Activated naive CD4-positive, alpha-beta T cell (primary cell): ENCODE measurements at places on chromosomes 6 and 20.

GRCh38 chr6:96545882-96546281 lies 17.0 kb upstream of the FHL5 start:
- no peak for DNase-seq

GRCh38 chr6:80457439-80457933 lies 351.0 kb downstream of the BCKDHB start:
- no peak for DNase-seq

DNA sequence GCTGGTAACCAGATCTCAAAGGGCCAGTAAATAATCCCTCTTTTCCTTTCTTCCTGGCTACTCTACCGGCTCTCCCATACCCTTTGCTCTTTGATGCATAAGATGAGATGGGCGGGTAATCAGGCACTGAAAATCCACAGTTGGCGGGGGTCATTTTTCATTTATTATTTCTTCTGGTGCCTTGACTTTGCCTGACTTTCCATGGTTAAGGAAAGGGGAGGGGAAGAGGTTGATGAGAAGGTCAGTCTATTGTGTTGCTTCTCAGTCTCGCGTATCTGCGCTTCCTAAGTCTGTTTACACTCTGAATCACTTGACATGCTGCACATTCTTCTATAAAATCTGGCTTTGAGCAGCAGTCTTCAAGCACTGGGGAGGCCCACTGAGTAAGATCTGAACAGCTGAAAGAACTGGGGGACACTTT lies 121.1 kb upstream of the HDGFL1 start:
- no peak for DNase-seq

DNA sequence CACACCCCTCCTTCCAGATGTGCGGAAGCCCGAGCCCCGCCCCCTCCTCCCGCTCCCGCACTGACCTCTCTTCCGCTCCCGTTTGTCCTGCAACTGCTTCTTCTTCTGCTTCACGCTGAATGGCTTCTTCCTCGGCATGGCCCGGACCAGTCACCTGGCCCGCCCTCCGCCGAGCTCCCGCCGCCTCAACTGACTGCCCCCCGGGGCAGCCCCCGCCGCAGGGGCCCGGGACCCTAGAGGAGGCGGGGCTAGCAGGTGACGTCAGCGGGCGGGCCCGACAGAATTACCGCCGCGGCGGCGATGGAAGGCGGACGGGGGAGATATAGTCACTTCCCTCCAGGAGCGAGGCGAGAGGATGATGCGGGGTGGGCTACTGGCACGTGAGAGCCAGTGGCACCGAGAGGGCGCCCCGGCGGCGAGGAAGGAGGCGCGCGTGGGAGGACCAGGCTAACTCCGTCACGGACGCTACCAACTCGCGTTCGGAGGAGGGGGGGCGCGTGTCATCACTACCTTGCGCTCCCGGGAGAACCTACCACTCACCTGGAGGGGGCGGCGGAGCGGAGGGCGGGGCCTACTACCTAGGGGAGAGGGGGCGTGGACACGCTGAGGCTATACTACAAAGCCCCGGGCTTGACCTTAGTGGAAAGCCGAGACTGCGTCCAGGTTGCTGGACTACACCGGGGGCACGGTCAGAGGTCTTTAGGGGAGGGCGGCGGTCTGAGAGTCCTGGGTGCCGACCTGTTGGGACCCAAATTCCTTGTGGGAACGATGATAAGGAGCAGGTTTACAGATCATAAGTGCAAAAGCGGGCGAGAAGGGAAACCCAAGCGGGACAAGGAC lies at the start of gene GNL1:
Gene GNL1 (minus strand): TSS at position 424 of the 840 bp plus-strand sequence. CDS start 286 bp downstream, at position 138.
- peak; percentile 98 for DNase-seq

GRCh38 chr6:146301764-146302163 lies 241.9 kb upstream of the RAB32 start:
- DNase-seq: no peak

GRCh38 chr6:134293659-134294161 lies 24.2 kb downstream of the SGK1 start:
- DNase-seq: no peak

GRCh38 chr6:138996524-138996923 lies 8.5 kb upstream of the REPS1 start:
- DNase-seq: no peak

- DNase-seq: no peak
Measured at GRCh38 chr20:9926476-9926875, 87.6 kb upstream of the PAK5 start.

DNA sequence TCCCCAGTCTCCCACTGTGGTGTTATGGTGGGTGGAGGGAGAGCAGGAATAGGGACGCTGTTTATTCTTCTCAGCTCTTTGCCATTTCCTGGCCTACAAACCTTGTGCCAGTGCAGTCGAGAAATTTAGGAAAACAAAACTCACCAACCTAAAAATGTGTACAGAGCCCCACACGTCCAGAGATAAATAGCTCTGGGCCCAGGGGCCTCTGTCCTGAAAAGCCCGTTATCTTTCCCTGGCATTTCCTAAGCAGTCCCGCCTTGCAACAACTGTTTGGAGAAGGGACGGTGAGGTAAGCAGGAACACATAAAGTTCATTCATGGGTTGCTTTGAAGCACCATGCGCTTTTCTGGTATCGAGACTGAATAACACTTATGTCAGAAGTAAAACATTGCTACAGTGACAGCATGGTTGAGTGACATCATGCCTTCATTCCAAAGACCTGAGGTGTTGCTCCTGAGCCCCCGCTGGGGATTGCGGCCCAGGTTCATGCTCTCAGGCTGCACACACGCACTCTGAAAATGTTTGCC lies 80.1 kb upstream of the NXT1 start:
- DNase-seq: no peak

GRCh38 chr20:22341508-22341907 lies 242.9 kb downstream of the FOXA2 start:
- DNase-seq: no peak

DNA sequence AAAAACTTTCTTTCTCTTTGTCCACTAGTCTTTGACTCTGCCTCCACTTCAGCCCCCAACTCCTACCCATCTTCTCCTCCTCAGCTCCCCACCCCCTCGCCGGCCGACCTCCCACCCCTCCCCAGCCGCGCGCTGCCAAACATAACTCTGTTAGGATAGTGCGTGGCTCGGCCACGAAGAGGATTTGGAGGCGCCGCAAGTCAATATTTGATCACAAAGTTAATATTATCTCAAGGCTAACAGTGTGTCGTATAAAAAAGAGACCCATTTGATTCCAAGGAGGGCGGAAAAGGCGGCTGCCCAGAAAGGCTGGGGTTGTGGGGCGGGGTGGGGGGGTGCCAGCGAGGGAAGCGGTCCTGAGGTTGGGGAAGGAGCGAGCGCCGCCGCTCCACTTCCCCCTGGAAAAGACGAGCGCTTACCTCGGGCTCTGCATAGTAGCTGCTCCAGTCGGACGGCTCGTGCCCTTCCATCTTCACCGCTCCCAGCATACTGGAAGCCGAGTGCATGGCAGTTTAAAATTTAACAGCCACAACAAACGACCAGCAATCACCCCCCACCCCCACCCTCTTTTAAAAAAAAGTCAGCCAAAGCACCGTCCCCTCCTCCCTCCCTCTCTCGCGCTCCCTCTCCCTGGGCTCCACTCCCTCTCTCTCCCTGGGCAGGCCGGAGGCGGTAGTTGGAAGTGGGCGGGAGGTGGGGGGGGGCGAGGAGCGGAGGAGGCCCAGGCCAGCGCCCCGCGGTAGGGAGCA lies 425 bp downstream of the FOXA2 start:
- no peak for DNase-seq

DNA sequence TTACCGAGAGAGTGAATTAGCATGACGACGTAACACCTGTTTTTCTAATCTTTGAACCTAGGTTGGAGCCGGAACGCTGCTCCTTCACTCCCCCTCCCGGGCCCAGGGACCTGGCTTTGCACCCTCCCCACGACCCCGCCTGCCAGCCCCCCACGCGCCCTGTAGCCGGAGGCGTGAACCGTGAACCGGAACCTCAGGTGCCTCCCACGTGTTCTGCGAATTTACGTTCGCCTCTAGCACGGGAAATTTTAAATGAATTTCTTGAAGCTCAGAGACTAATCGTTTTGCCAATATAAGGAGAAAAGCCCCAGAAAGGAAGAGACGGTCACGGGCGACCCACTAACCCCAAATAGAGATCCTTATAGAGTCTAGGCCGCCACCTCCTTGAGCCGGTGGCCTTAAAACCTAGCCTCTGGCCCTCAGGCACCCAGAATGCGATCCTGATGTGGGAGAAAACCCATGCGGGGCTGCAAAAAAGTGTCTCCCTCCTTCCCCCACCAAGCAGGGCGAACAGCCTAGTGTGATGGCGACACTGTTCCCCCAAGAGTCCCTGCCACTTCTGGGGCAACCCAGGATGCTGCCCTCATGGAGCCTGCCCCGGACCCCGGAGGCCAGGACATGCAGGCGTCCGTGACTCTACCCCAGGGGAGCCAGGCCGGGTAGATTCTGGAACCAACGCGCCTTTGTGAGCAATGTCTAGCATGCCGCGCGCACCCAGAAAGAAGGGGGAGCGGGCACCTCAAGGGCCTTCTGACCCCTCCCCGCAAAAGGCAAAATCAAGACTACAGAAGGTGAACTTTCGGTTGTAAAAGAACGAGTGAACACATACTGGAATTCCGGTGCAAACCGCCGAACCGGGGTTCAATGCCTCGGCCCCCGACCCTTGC lies 2.7 kb upstream of the SIM1 start:
- no peak for DNase-seq

- DNase-seq: no peak
Measured at GRCh38 chr20:44739942-44740341, 5.7 kb upstream of the KCNK15 start.

DNA sequence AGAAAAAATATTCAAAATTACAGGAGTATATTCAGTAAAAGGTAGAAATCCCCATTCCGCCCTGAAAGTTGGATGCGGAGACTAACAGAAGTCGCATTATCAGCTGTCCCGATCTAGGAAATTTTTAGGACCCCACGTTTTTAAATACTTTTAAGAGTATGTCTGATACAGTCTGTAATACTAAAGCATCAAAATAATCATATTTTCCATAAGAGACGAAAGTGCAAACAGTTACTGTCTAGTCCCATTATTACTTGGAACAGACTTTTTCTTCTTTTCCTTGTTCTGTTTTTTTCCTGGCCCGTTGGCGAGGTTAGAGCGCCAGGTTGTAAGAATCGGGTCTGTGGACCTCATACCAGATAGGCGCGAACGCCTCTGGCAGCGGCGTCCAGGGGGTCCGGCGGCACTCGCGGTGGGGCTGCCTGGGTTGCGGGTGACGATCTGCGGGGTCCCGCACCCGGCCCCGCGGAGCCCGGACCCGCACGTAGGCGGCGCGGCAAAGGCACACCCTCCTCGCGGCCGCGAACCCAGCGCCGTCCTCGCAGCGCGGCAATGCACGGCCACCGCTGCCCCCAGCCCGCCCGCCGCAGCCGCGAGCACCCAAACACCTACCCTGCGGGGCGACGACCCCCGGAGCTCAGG lies 460 bp downstream of the PLAGL1 start:
- DNase-seq: no peak

DNA sequence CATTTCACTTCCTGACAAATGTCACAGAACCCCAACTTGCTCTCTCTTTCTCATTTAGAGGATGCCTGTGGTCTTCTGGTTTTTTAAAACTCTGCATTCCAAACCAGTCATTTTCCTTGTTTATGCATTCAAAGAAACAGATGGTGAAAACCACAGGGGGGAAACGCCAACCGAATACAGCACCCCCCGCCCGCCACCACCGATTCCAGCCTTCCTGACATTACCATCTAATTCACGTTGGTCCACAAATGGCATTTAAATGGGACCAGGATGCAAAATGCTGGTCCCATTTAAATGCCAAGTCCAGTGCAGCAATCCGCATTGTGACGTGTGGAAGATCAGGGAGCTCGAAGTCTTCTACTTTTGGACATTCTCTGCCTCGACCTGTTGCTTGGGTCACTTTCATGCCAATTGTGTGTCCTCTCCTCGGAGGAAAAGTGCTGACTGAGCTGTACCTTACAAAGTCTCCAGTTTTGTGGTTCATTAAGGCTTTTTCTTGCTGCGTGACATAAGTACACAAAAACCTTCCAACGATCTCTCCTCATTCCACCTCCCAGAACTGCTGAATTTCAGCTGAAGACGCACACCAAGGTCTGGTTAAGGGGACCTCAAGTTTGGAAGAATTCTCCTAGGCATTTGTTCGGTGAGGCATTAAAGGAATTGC lies 35.8 kb downstream of the NEDD9 start:
- no peak for DNase-seq

DNA sequence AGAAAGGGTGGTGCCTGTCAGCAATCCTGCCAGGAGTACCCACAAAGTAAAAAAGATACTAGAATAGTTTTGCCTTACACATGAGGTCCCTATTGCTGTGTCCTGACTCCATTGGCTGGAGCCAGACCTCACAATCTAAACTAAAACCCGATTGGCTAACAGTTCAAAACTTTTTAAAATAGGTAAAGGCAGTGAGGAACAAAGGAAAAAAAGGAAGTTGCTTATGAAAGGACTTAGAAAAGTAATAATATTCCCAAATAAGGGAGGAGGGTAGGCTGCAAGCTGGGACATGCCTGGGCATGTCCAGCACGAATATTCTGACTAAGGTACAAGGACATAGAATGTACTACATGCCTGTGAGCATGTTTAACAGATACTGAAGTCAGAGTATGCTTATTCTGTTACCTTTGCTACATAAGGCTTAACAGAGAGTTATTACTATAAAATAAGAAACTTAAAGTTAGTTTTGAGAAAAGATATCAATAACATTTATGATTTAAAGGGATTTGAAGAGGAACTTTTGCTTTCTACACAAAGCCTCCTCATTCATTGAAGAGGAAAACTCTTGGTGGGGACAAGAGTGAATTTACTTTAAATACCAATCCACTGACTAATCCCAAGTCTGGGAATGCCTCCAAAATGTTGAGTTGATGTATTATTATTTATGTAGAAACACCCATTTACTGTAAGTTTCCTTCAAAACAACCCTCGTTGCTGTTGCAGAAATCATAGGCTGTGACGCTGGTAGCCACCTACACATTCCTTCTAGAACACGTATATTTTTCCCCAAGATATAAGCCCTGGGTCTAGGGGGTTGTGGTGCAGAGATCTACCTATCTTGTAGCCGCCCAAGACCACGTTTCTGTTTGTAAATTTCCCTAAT lies 8.2 kb upstream of the MTHFD1L start:
- DNase-seq: no peak

DNA sequence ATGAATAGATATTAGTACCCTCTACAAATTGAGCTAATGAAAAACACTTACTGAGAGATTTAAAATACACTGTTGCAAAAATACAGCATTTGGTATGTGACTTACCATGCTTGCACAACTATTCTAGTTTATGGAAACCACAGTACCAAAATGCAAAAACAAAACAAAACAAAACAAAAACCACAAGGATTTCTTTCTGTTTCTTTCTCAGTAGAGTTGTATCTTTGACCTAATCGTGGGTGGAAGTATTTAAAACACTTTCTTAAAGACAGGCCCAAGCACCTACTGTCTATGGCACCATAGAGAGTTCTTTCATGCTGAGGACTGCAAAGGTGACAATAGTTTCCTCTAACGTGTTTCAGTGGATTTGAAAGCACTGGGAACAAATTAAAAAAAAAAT lies 95.3 kb upstream of the C6orf118 start:
- DNase-seq: no peak

GRCh38 chr6:11437824-11438459 lies 99.6 kb upstream of the TMEM170B start:
- no peak for DNase-seq

GRCh38 chr6:37685261-37685660 lies 12.4 kb downstream of the MDGA1 start:
- DNase-seq: no peak
